Fibroblast of skin of back (primary cell): ENCODE measurements at places on chromosomes 6 and 20.

GRCh38 chr6:7630792-7631191 lies 40.8 kb downstream of the SNRNP48 start:
- no peak for DNase-seq

DNA sequence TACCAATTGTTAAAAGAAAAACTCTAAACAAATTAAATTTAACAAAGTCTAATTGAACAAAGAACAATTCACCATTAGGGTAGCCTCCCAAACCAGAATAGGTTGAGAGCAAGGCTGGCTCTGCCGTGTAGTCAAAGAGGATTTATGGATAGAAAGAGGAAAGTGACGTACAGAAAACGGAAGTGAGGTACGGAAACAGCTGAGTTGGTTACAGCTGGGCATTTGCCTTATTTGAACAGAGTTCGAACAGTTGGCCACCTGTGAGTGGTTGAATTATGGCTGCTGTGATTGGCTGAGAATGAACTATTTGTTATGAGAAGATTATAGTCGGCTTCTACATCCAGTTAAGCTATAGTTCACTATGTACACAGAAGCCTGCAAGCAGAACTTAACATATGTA lies 18.5 kb upstream of the ISM1 start:
- DNase-seq = no peak

DNA sequence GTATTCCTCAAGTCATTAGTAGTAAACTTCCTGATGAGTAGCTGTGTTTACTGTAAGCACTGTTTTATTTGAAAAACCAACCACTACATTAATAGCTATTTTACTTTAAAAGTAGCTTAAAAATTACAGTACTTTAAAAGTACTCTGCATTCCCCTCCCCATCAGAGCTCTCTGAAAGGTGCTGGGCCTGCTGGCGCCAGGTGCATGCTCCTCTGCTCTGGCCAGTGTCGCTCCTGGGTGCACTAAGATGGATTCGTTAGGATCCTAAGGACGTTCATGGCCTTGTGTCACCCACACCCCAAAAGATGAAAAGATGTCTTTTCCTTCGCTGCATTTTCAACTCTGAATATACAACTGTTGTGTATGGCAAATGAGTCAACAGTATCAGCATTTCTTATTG lies 43.9 kb upstream of the KIF25 start:
- no peak for DNase-seq

DNA sequence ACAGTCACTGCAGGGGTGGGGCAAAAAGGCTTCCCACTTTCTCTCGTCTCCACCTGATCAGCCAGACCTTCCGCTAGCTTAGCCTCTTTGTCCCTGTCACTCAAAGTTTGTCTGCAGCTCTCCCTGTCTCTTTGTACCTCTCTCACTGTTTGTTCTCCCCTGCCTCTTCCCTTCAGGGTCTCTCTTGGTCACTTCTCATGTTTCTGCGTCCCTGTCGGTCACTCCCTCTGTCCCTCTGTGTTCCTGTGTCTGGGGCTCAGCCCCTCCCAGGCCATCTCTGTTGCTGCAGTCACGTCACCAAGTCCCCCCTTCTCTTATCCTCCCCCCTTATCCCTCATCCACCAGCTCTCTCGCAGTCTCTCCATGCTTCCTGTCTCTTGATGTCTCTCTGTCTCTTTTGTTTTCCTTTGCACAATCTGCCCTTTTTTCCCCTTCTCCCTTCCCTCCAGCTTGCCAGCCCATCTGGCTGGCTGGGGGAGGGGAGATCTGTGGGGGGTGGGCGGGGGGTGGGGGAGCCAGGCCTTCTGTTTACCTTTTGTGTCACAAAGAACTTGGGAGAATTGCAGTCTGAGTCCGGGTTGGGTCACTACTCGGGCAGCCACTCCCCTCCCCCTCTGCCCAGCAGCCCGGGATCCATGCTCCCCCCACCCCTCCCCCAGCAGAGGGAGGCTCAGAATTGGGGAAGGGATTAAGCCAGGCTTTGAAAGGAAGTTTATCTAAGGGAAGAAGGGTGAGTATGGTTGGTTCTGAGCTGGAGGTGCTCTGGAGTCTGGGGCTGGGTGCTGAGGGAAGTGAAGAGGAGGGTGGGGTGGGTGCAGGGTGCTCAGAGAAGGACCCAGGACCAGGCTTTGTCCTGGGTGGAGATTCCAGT lies 32.3 kb downstream of the FOXP4 start:
- peak; percentile 84 for DNase-seq
